ENCODE measurements at places on chromosomes 1 and 21. TPM values are rescaled to one million over a fixed set of nuclear protein-coding genes. Genes with fewer than 3 reads are reported as not detected.

- DNase-seq = no peak
Observed at GRCh38 chr1:154775621-154776605, 94.2 kb downstream of the KCNN3 start.

The GPR161 gene
- 1.4 TPM for total RNA-seq

- peak; percentile 32 for DNase-seq
Observed at GRCh38 chr1:15038232-15039016, 115.1 kb upstream of the TMEM51 start.

GRCh38 chr1:234168061-234168724 is 205.1 kb upstream of the COA6 start:
- DNase-seq = no peak

GRCh38 chr1:109306832-109307273 is at the start of gene MYBPHL:
Gene MYBPHL (minus strand): TSS chr1:109307011. CDS start chr1:109306991, 20 bp downstream.
- DNase-seq = no peak

- DNase-seq = no peak
Observed at GRCh38 chr1:246790364-246790763, 66.2 kb downstream of the SCCPDH start.

GRCh38 chr1:160795951-160796383 is at the start of gene LY9:
Gene LY9 (plus strand): TSS chr1:160796174. CDS start chr1:160796188, 14 bp downstream.
- peak; percentile 78 for DNase-seq

DNA sequence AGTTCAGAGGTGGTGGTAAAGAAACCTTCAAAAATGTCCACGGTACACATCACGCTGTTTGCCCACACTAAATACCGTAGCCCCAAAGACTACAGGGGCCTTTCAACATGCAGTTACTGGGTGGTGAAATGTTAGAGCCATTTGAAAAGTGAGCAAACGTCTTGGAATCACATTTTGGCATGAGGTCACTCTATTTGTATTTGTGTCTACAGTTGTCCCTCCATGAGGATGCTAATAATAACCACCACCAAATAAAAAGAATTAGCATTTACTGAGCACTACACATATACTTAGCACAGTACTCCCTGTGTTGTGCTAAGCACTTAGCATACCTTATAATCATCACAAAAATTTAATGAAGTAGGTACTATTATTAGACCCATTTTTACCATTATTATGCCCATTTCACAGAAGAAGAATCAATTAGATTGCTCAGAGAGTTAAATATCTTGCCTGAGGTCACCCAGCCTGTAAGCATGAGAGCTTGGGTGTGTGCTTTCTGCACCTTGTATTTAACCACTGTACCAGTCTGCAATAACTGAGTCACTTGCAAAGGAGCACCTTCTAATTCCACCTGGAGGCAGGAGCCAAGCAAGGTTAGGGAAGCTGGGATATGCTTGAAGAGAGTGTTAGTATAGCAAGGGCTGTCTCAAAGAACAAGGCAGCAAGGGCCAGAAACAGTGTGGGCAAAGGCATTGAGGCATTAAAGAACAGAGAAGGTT is 57.4 kb downstream of the DNTTIP2 start:
- no peak for DNase-seq

- no peak for DNase-seq
Observed at GRCh38 chr1:36408479-36408878, 10.8 kb upstream of the LSM10 start.

GRCh38 chr1:50066806-50067205 is 41.9 kb upstream of the ELAVL4 start:
- DNase-seq = no peak

- DNase-seq = no peak
Observed at GRCh38 chr1:208129487-208129886, 114.7 kb downstream of the PLXNA2 start.

- DNase-seq = peak; percentile 56
Observed at GRCh38 chr1:181083842-181084605, 4.5 kb upstream of the IER5 start.

The WNT3A gene
- not detected for total RNA-seq

The HPCA gene
- not detected for total RNA-seq

DNA sequence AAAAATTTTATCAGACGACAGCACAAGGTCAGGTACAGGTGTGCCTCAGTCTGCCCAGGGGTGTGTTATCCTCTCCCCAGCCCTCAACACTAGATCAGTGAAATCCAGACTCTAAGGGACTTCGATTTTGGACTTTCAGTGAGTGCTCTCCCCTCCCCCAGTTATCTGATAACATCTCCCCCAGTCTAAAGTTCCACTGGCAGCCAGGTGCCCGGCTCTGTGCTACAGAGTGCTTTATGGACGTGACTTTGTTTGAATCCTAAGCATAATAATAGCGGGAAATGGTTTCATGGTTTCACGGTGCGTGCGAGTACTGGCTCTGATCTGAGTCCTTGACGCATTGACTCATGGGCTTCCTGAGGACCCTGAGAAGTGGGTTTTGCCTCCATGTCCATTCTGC is 3.2 kb downstream of the SPSB1 start:
- DNase-seq = no peak

DNA sequence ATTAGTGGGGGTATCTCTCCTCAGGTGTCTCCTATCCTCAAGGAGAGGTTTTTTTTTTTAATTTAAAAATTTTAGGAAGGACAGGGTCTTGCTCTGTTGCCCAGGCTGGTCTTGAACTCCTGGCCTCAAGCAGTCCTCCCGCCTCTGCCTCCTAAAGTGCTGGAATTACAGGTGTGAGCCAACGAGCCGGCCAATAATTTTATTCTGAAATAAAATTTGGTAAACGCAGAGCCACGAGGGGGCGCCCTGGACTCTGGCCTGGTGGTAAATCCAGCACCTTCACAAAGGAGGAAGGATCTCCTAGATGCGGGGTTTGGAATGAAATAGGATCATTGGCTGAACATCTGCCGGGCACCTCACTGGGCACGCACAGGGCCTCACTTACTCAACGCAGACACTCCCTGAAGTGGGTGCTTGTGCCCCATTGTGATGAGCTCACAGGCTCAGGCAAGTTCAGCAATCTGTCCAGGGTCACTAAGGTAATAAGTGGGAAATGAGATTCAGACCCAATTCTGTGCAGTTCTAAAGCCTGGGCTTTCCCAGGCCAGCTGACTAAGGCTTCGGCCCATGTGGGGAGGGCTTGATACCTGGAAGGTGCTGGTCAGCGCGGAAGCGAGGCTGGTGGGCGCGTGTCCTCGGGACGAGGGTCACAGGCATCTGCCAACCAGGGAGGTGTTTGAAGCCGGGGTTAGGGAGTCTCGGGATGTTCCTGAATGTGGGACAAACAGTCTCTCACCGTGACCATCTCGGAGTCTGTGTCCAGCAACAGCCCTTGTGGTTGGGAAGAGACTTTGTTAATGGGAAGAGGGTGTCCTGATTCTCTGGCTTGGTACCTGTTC is 32.7 kb upstream of the ETV3 start:
- DNase-seq = peak; percentile 51

DNA sequence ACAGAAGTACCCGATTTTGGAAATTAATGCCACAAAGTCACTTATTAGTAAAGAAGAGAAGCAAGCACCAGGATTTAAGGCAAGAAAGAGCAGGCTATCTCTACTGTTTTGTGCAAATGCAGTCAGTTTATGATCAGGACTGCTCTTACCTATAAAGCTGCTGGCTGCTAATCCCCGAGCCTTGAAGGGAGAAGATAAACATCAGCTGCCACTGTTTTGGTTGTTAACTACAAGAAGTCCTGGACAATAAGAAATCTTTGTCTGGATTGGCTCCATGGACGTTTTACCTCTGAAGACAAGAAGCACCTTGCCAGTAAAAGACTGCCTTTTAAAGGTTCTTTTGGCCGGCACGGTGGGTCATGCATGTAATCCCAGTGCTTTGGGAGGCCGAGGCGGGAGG is 21.4 kb downstream of the FRRS1 start:
- DNase-seq = no peak

The FAM110D gene
- not detected for total RNA-seq

The BMP8B gene
- 1.5 TPM for total RNA-seq

DNA sequence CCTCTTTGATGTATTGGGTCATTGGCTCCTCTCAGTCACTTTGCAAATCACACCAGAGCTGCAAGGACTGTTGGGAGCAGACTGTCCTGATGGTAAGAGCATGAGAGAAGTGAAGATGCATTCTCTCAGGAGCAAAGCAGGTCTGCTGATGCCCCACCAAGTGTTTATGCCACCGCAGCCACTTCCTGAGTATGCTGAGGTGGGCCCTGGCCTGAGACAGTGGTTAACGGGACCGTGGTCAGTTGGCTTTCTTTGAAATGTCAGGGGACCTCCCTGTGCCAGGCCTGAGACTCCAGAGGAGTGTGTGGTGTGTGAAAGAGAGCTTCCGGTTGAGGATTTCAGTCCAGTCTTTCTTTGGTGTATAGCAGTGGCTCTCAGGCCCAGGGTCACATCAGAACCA is 79.4 kb downstream of the SPATA46 start:
- no peak for DNase-seq

DNA sequence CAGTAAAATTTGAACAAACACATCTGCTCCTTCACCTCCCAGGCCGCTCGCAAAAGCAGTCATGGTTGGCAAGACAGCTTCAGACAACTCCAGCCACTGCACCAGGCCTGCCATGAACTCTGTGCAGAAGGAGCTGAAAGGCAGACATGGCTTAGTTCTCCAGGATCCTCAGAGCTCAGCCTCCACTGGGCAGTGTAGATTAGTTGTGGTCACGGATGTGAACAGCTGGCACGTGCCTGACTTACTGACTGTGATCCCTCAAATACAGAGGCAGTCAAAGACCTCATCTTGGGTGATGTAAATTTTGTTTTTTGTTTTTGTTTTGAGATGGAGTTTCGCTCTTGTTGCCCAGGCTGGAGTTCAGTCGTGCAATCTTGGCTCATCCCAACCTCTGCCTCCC is 28.4 kb downstream of the TMCO4 start:
- no peak for DNase-seq

DNA sequence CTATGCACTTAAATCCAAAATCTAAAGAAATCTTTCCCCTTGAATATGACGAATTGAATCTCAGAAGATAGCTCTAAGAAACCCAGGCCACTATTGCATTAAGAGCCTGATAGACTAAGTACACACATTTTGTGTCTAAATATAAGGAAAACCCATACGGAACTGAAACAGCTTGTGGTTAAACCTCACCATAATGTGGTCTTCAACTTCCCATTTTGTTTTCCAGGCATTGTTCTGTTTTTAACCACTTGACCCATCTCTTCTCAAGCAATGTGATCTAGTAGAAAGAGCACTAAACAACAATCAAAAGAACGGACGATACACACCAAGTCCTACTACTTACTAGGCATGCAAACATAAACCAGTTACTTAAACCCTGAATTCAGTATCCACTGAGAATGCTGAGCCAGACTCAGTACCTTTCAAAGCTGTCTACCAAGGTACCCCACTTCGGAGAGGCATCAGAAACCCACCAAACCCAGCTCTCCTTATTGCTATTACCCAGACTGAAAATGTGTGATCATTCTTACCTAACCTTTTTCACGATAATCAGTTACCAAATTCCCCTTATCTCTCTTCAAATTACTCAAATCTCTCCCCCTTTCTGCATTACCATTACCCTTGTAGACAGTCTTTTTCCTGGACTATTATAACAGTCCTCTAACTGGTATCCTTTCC is 12.8 kb downstream of the OTUD7B start:
- DNase-seq = peak; percentile 53

DNA sequence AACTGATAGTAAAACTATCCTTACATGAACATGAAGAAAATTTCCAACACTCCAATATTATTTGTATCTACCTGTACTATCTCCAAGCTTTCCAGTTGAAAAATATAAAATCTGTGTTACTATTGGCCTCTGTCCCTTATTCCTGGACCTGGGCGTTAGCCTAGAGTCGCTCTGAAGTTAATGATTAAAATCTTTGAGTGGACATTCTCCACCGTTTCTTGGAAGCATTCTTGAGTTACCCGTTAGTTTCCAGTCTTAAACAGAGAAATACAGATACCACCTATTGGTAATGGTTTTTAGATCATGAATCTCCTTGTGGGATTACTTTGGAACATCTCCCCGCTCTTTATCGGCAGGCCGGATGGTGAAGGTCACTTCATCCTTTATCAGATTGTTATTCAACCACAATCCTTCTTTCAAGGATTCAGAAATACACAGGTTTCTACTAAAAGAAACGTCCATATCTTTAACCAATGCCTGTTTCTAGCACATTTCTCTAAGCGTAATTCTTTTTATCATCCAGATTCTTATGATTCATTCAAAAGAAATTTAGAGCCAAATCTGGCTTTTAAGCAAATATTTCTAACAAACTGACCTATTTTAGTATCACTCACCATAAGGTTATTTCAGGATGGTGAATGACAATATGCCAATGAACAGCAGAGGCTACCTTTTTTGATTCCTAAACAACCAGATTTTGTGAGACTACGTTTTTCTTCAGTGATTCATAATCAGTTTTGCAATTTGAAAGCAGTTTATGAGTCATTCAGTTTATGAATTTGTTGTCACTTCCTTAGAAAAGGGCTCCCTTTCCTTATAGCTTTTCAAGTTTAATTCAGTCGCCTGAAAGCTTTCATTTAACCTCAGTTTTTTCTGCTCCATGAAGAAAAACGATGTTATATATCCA is 70.2 kb upstream of the ERRFI1 start:
- DNase-seq = no peak

The CYP4B1 gene
- total RNA-seq = not detected

DNA sequence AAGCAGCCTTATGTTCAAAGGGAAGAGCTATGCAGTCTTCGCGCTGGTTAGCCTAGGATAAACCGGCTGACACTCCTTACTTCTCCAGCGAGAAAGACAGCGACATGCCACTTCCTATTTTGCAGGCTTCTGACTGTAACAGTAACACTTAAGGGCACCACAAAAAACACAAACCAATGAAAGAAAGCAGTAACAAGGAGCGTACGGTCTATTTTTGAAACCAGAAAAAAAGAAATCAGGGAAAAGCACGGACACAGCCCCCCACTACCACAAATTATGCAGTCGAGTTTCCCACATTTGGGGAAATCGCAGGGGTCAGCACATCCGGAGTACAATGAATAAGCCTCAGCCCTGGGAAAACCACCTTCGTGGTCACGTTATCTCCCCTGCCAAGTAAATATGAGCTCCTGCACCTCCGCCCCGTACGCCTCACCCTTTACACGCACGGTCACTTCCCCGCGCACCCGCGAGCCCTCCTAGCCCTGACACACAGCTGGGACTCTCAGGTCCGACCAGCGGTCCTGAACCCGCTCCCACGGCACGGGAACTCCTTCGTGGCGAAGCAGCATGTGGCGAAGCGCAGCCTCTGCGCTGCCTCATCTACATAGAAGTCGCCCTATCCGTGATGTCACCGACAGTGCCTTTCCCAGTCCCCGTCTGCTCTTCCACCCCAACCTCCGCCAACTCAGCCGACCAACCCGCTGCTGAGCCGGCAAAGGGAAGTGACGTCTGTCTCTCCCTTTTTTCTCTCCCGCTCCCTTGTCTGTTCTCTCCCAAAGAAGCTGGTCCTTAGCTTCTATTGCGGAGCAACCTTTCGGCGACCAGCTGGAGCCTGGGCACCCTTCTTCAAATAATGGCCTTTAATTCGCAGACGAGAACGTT is 40.9 kb upstream of the PPIAL4F start:
- DNase-seq = peak; percentile 69
